ENCODE measurements at places on chromosomes 4 and X.

- DNase-seq, result no peak
These were observed 157.9 kb downstream of the GBA3 start for GRCh38 chr4:22850630-22851029.

DNA sequence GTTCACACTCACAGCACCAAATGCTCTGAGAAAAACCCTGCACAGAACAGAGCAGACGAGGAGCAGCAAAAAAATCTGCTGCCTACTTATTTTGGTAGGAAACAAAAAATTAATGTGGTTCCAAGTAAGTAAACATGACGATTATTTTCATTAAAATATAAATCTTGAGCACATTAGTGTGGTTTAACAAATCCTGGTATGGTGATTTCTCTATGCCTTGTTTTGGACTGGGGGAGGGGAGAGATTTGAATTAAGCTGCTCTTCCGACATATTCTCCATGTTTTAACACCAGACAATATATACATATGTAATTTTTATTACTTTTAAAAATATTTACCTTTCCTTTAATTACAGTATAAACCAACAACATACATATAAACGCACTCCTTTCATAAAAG lies 1.8 kb downstream of the CAMK2D start:
- no peak for DNase-seq

DNA sequence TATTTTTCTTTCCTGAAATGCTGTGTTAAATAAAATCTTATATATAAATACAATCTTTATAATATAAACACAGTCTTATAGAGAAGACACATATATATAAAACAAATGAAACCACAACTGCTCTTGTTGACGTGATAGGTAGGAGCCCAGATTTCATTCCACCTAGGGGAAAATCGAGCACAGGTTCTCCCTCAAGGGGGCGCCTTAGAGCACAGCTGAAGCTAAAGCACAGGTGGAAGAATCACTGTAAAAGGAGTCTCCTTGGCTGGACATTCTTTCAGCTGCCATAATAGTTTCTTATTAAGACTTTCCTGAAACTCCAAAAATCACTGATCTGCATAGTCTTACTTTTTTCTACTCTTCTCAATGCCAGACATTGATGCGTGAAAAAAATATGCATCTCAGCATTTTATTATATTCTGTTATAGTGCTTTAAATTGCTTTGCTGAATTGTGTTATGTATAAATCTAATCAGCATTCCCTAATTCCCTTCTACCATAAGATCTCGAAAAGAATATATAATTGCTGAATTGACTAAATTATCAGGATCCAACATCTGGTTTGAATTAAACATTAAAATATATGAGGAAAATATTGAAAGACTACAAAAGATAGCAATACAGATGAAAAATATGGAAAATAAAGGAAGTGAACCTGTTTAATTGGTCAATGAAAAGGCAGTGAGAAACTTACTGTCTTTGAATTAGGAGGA lies 25.5 kb upstream of the RXFP1 start:
- DNase-seq, result no peak

GRCh38 chr4:145285928-145286327 lies 105.5 kb upstream of the OTUD4 start:
- DNase-seq, result no peak

DNA sequence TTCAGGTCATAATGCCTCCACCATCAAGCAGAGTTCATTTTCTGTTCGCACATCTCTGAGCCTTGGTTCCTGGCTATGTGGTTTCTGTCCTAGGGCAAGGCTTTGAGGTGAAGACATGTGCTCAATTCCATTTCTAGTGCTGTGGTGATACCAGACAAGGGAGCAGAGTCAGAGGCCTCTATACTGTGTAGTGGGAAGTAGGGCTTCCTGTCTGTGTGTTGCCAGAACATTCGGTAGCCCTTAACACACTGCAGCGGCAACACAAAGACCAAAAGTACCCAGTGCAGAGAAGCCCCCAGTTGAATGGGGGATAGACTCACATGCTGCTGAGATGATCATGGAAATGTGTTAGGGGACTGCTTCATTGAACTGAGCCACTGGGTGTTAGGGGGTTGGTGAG lies 56.4 kb downstream of the STARD8 start:
- no peak for DNase-seq

GRCh38 chrX:53044995-53045394 lies 3.6 kb upstream of the GPR173 start:
- DNase-seq, result no peak

Data from GM19239 (cell line).